ENCODE measurements at places on chromosomes 2 and 18.

DNA sequence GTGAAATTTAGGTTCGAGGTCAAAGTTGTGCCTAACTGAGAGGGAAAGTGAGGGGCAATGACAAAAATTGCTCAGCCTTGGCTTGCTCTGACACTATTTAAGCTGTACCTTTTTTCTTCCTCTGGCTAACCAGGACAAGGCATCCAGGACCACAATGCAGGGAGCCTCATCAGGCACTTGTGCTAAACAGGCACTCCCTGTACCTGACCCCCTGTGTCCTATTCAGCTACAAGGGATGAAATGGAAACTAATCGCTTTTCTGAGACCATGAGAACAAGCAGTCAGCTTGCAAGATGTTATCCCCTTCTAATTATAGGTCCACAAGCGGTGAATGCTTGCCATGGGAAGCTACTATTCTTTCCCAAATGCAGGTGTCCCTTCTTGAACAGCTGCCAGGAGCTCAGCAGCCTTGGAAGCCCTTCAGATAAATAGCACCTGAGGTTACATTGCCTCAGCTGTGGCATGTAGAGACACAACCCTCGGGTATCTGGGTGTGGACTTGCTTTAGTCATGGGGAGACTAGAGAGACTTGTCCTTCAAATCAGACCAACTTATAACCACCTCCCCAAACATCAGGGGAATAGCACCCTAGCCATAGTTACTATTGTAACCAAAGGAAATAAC lies 19.1 kb upstream of the ITGA6 start:
- H3K36me3 ChIP-seq, result no peaks in the 10 kb centered on the region
- H3K4me3 ChIP-seq, result no peak overlapping the region
- H3K4me1 ChIP-seq, result no peaks in the 10 kb centered on the region
- DNase-seq, result no peak

- H3K4me3 ChIP-seq, result no peak overlapping the region
- no peaks in the 10 kb centered on the region for H3K4me1 ChIP-seq
- H3K27ac ChIP-seq, result no peak overlapping the region
- no peaks in the 10 kb centered on the region for H3K27me3 ChIP-seq
- no peak for DNase-seq
Measured at GRCh38 chr18:56576826-56577573, 61.4 kb downstream of the TXNL1 start.

GRCh38 chr2:3139906-3140305 lies 237.7 kb downstream of the EIPR1 start:
- H3K4me3 ChIP-seq, result no peak overlapping the region
- H3K4me1 ChIP-seq, result no peaks in the 10 kb centered on the region
- H3K27ac ChIP-seq, result no peak overlapping the region

DNA sequence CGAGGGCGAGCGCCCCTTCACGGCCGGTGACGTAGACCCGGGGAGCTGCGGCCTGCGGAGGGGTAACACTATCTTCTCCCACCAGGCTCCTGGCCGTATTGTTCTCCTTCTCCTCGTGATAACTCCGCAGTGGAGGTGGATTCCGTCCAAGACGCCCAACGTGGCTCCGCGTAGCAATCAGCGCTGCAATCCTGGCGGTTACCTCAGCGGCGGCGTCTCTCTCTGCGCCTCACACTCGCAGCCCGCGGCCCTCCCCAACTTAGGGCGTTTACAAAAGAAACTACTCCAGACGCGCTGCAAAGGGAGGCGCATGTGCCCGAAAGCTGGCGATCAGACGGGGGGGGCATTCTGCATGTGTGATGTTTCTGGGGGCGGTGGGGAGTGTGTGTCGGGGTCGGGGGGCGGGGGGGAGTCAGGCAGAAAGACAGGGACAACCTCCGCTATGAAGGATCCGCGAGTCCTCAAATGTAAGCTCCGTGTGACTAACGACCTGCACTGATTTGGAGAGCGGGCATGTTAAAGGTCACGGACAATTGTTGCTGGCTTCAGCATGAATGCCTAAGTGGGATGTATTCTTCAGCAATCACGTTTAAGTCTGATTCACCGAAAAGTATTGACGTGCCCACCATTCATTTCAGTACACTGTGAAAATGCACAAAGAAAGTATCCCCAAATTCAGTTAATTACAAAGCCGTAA lies 1.3 kb upstream of the ZNF516 start:
- H3K36me3 ChIP-seq, result no peaks in the 10 kb centered on the region
- no peaks in the 10 kb centered on the region for H3K27me3 ChIP-seq
- H3K4me1 ChIP-seq, result no peaks in the 10 kb centered on the region
- no peak overlapping the region for H3K4me3 ChIP-seq
- H3K27ac ChIP-seq, result no peak overlapping the region

- no peak for DNase-seq
- H3K27ac ChIP-seq, result no peak overlapping the region
- no peaks in the 10 kb centered on the region for H3K27me3 ChIP-seq
- H3K36me3 ChIP-seq, result no peaks in the 10 kb centered on the region
Measured at GRCh38 chr18:35740656-35741055, 159.1 kb downstream of the GALNT1 start.

DNA sequence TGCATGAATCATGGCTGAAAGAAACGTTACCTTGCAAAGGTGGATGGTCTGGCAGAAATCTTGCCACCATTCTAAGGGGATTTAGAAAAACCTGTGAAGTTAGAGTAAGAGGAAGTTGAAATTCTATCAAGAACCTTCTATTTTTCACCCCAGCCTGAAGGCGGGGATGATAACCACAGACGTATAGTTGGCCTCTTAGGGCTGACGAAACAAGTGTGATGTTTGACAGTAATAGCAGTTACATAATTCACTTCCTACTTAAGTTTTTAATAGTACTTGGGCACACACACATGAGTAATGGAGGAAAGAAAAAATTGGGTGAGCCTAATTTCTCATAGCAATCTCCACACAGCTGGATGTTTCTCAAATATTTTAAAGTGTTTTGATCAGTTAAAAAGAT lies 336.6 kb upstream of the SALL3 start:
- no peaks in the 10 kb centered on the region for H3K27me3 ChIP-seq
- H3K36me3 ChIP-seq, result no peaks in the 10 kb centered on the region
- DNase-seq, result no peak
- H3K27ac ChIP-seq, result peak overlapping the region; percentile 39
- no peaks in the 10 kb centered on the region for H3K4me1 ChIP-seq

- peaks cover 18% of the 10 kb centered on the region for H3K4me1 ChIP-seq
- H3K36me3 ChIP-seq, result peaks cover 42% of the 10 kb centered on the region
- no peaks in the 10 kb centered on the region for H3K27me3 ChIP-seq
- DNase-seq, result no peak
Measured at GRCh38 chr2:218485986-218486667, 67.2 kb downstream of the VIL1 start.

DNA sequence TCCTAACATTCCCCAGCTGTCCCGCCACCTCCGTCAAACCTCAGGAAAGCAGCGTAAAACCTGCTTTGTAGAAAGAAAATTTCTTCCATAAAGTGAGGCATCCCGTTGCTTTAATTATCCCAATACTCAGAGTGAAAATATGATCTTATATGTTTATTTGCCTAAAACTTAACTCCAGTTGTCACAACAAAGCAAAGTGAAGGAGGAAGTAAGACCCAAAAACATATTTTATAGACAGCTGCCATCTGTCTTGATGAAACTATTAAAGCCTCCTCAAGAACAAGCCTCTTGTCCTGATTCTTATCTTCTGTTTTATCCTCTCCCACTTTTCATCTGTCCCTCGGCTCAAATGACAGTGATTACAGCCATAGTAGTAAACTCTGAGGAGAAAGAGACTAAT lies 28.9 kb upstream of the LPIN2 start:
- no peaks in the 10 kb centered on the region for H3K36me3 ChIP-seq
- no peak overlapping the region for H3K4me3 ChIP-seq
- H3K27me3 ChIP-seq, result no peaks in the 10 kb centered on the region
- peaks cover 4% of the 10 kb centered on the region for H3K4me1 ChIP-seq

DNA sequence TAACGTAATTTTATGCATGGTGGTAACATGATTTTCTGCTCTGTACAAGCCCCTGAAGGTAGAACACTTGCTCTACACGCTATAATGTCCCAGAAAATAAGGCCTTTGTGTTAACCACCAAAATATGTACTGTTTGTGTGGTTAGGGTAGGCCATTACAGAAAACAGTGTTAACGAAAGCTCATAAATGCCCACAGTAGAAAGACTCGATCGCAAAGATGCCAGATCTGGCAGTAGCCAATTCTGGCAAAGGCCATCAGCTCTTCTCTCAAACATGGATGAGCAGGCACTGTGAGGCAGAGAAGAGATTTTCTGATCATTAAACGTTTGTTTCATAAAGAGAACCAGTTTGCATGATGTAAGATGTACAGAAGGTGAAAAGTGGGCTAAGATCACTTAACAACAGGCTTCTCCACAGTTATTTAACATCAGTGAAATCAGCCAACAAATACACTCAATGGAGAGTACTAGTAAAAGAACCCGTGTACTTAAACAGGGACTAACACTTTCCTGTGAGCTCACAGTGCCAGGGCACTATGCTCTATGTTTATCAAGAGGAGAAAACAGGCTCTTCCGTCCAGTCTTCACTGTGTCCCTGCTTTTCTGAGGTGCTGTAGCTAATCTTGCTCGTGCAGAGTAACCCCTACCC lies 80.3 kb downstream of the SPRED2 start:
- no peak for DNase-seq
- H3K4me3 ChIP-seq, result no peak overlapping the region
- H3K4me1 ChIP-seq, result no peaks in the 10 kb centered on the region
- H3K27me3 ChIP-seq, result no peaks in the 10 kb centered on the region
- no peak overlapping the region for H3K27ac ChIP-seq
- no peaks in the 10 kb centered on the region for H3K36me3 ChIP-seq

GRCh38 chr2:64488050-64488974 lies 34.4 kb downstream of the LGALSL start:
- no peak overlapping the region for H3K4me3 ChIP-seq
- no peaks in the 10 kb centered on the region for H3K4me1 ChIP-seq
- peak; percentile 53 for DNase-seq
- no peaks in the 10 kb centered on the region for H3K36me3 ChIP-seq

DNA sequence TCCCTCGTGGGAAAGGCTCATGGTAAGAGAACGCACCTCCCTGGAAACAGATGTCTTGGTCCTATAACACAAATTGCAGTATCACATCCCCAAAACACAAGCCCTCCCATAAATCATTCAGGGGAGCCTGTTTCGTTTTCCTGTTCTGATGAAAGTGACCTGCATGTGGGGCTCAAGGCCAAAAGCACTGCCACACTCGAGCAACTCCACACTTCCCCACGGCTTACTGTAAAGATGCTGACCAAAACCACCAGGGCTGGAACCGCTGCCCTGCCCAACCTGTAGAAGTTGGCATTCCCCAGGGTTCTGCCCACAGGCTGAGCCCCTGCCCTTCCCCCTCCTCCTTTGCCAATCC lies 139.7 kb downstream of the BCL11A start:
- H3K36me3 ChIP-seq, result no peaks in the 10 kb centered on the region
- no peaks in the 10 kb centered on the region for H3K27me3 ChIP-seq
- H3K4me3 ChIP-seq, result no peak overlapping the region
- no peak overlapping the region for H3K27ac ChIP-seq

- no peaks in the 10 kb centered on the region for H3K36me3 ChIP-seq
- H3K27ac ChIP-seq, result no peak overlapping the region
- no peak overlapping the region for H3K4me3 ChIP-seq
- no peak for DNase-seq
- H3K4me1 ChIP-seq, result no peaks in the 10 kb centered on the region
- H3K27me3 ChIP-seq, result no peaks in the 10 kb centered on the region
Measured at GRCh38 chr2:85468704-85469349, 50.3 kb downstream of the SH2D6 start.

DNA sequence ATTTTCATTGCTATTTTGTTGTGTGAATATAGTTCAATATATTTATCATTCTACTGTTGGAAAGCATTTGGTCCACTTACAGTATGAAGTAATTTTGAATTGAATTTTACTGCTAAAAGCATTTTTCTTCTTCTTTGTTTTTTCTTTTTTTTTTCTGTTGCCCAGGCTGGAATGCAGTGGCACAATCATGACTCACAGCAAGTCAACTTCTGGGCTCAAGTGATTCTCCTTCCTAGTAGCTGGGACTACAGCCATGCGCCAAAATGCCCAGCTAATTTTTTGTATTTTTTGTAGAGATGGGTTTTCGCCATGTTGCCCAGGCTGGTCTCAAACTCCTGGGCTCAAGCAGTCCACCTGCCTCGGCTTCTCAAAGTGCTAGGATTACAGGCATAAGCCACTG lies 2.4 kb upstream of the ETAA1 start:
- DNase-seq, result no peak
- H3K36me3 ChIP-seq, result no peaks in the 10 kb centered on the region
- no peaks in the 10 kb centered on the region for H3K27me3 ChIP-seq
- no peak overlapping the region for H3K27ac ChIP-seq
- no peaks in the 10 kb centered on the region for H3K4me1 ChIP-seq

DNA sequence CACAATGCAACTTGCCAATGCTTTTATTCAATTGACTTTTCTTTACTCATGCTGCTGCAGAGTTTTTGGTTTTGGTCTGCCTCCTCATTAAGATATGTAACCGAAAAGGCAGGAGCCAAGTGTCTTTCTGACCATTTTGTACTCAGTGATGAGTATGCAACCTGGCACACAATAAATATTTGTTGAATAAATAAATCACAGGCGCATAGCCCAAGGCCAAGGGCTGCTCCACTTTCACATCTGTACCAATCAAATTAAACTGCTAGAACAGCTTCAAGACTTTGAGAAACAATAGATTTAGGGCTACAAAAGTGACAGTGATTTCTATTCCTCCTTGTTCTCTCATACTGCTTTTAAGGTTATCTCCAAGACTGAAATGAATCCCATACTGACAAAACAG lies 828.2 kb downstream of the RNF144A start:
- no peaks in the 10 kb centered on the region for H3K27me3 ChIP-seq
- no peaks in the 10 kb centered on the region for H3K36me3 ChIP-seq
- no peak overlapping the region for H3K4me3 ChIP-seq
- H3K4me1 ChIP-seq, result peaks cover 32% of the 10 kb centered on the region
- DNase-seq, result no peak
- no peak overlapping the region for H3K27ac ChIP-seq

GRCh38 chr2:216516730-216517350 lies 18.2 kb downstream of the RPL37A start:
- peak; percentile 16 for DNase-seq
- no peak overlapping the region for H3K4me3 ChIP-seq
- H3K27ac ChIP-seq, result no peak overlapping the region
- H3K36me3 ChIP-seq, result no peaks in the 10 kb centered on the region

GRCh38 chr18:72826736-72827135 lies 41.1 kb downstream of the NETO1 start:
- H3K36me3 ChIP-seq, result no peaks in the 10 kb centered on the region
- H3K27me3 ChIP-seq, result no peaks in the 10 kb centered on the region
- DNase-seq, result no peak
- H3K27ac ChIP-seq, result no peak overlapping the region

- no peak overlapping the region for H3K4me3 ChIP-seq
- H3K27me3 ChIP-seq, result no peaks in the 10 kb centered on the region
- no peak overlapping the region for H3K27ac ChIP-seq
- H3K36me3 ChIP-seq, result no peaks in the 10 kb centered on the region
- H3K4me1 ChIP-seq, result no peaks in the 10 kb centered on the region
- DNase-seq, result no peak
Measured at GRCh38 chr18:61820882-61821281, 71.9 kb downstream of the RNF152 start.

DNA sequence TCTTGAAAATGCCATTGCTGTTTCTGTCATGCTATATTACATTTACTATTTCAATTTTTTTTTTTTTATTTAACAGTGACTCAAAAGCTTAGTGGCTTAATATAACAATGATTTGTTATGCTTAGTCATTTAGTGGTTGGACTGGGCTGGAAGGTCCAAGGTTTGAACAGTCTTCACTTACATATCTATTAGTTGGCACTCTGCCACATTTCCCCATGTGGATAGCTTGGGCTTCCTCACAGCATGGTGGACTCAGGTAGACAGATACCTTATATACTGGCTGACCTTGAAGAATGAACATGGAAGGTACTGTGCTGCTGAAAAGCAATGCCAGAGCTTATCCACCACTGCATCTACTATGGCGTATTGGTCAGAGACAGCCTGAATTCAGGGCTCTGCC lies 909.5 kb upstream of the SOX11 start:
- H3K4me1 ChIP-seq, result no peaks in the 10 kb centered on the region
- H3K36me3 ChIP-seq, result no peaks in the 10 kb centered on the region
- H3K27ac ChIP-seq, result no peak overlapping the region
- H3K27me3 ChIP-seq, result no peaks in the 10 kb centered on the region
- H3K4me3 ChIP-seq, result no peak overlapping the region
- DNase-seq, result no peak

All from naive thymus-derived CD4-positive, alpha-beta T cell (primary cell).